ENCODE measurements at places on chromosomes 11 and 22.

DNA sequence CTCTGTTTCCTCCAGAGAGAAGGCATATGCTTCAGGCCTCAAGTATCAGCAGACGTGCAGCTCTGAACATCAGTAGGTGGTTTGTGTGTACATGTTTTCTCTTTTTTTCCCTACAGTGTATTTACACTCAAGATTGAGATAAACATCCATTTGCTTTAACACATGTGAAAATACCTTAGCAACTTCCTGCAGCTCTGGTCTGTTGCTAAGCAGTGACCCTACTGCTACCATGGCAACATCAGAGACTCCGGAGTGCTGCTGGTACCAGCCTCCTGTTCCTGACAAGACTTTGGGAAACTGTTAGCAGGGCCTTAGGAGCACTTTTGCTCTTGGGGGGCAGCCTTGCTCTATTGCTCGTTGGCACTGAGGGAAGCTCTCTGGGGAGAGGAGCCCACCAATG is 221.2 kb upstream of the PLET1 start:
- DNase-seq: no peak

DNA sequence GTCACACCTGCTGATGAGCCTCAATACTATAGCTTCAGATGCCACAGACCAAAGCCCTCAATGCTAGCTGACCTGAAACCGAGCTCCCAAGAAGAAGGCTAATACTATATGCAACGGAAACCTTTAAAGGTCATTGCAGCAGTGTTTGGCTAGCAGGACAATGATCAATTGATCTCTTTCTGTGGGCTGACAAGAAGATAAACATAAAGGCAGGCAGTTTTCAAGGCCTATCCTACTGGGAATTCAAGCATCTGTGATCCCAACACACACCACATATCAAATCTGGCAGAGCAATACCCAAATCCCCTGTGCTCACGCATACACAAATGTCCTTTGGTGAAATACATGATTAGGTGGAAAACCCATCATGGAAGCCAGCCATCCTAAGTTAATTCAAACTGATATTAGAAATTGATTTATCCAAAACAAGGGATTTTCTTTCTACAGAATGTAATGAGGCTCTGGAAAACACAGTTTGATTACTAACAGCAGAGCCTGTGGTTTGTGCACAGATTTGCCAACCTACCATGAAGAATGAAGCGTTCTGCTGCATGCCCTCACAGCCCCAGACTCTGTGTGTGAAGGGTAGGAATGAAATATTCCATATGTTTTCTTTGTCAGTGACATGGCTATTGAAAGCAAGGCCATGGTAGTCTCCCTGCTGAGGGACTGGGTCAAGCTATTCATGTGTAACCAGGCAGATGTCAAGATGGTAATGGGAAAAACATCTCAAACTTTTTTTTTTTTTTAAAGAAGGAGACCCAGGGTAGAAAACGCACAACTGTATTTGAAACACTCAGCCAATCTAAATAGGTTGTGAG is 12.2 kb downstream of the LGR4 start:
- DNase-seq: no peak

GRCh38 chr11:75811485-75811884 is 3.5 kb upstream of the UVRAG start:
- no peak for DNase-seq

- DNase-seq: no peak
Measured at GRCh38 chr22:20922141-20922751, 5.0 kb downstream of the CRKL start.

DNA sequence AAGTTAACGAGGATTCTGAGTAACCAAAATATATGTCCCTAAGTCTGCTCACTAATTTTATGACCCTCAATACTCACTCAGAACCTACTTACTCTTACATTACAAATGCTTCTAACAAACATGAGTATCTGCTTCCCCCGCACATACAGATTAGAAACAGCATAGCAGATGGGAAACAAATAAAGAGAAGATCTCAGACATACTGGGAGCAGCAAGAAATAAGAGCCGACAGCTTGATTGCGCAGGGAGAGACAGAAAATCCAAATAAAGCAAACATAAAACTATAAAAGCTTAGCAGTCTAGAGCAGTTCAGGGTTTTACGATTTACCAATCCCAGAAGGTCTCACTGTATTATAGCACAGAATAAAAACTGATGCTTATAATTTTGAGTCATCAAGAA is 89.1 kb upstream of the DBX1 start:
- DNase-seq: no peak

- no peak for DNase-seq
Measured at GRCh38 chr11:117442869-117443239, 115.2 kb downstream of the CEP164 start.

DNA sequence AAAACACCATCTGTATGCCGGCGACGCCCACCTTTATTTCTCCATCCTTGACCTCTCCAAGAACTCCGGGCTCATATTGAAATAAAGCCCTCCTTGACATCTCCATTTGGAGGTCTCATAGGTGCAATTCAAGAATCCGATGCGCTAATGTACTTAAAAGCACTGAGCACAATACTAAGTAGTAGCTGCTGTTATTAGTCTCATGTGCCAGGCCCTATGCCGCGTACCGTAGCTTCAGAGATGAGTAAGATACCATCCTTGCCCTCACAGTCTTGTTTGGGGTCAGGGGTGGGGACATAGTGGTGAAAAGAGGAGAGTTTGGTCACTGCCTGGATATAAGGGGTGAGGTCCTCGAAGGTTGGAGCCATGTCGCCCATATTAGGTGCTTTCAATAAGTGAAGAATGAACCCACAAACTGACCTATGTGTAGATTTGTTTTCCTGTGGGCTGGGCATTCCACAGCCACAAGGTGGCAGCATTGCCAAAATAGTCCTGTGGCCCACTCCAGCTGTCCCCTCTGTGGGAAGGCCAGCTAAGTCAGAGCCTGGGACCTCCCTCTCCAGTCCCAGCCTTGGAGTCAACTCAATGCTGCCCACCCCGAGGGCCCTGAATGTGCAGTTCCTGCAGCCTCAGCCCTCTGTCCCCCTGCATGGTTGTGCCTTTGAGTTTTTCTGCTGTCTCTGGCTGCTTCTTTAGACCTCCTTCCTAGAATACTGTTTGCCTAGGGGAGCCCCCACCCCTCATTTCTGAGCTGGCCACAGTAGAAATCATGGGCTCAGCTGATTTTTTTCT is 6.5 kb downstream of the DCPS start:
- peak; percentile 31 for DNase-seq

DNA sequence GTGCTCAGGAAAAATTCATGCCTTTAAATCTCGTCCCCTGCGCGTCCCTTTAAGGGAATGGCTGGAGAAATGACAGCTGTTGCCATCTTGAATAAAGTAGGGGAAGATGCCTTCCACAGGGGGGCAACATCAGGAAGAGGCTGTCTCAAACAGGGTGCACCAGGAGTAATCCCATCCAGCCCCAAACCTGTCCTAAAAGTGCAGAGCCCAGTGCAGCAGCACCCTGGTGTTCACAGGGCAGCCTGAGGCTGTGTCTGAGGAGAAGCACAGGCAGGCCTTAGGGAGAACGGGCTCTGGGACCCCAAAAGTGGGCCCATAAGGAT is 10.8 kb upstream of the C11orf96 start:
- no peak for DNase-seq

GRCh38 chr22:46374663-46375474 is 39.4 kb downstream of the TRMU start:
- DNase-seq: no peak

DNA sequence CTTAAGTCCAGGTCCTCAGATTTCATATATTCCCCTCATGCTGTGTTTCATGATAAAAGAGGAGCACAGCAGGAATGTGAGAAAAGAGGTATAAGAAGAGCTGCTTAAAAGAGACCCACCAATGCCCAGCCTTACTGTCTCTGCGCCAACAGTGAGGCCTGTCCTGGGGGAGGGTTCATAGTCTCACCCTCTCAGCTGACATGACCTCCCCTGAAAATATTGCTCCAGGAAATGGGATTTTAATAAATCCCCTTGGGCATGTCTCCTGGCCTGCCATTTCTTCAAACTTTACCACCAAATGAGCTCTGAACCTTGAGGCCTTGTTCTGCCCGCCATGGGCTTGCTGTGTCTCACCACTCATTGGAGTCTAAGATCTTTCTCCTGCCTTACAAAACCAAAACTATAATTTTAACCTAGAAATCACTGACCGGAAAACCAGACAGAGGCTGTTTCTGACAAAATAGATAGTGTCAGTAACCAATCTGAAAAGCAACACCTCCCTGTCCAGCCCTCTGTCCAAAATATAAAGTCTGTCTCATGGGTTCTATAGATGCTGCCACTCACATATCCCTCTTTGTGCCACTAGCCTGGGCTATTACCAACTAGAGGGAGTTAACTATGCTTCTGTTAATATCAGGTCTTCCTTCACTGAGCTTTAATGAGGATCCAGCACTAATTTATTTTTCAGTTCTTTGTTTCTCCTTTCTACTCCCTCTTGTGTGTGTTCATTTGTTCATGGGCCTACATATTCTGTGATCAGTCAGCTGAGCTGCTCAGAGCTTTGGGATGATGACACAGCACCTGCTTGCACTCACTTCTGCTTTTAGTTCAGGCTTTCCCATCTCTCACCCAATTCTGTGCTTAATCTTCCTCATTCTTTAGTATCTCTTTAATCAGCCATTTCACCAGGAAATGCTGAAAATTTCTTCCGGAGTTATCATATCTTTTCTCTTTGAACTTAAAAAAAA is at the start of gene OR2AG2:
Gene OR2AG2 (minus strand): TSS at position 51 of the 968 bp plus-strand sequence. CDS start 3,019 bp downstream, outside the sequence.
- no peak for DNase-seq

- no peak for DNase-seq
Measured at GRCh38 chr11:82872377-82873150, 27.7 kb downstream of the PRCP start.

DNA sequence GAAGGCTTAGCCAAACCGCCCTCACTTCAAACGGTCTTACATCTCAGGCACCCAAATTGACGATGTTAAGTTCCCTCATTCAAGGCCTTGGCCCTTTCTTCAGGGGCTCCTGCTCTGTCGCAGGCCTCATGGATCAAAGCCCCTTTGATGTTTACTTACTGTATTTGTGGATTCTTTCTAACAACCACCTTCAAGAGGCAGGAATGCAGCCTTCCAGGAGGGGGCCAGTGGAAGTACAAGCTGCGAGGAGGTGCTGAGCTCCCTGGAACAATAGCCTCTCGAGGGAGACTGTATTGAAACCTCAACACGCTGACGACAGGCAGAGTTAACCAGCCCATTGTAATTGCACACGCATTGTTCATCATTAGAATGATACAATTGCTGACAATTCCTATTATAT is 209.1 kb downstream of the ST3GAL4 start:
- DNase-seq: no peak

DNA sequence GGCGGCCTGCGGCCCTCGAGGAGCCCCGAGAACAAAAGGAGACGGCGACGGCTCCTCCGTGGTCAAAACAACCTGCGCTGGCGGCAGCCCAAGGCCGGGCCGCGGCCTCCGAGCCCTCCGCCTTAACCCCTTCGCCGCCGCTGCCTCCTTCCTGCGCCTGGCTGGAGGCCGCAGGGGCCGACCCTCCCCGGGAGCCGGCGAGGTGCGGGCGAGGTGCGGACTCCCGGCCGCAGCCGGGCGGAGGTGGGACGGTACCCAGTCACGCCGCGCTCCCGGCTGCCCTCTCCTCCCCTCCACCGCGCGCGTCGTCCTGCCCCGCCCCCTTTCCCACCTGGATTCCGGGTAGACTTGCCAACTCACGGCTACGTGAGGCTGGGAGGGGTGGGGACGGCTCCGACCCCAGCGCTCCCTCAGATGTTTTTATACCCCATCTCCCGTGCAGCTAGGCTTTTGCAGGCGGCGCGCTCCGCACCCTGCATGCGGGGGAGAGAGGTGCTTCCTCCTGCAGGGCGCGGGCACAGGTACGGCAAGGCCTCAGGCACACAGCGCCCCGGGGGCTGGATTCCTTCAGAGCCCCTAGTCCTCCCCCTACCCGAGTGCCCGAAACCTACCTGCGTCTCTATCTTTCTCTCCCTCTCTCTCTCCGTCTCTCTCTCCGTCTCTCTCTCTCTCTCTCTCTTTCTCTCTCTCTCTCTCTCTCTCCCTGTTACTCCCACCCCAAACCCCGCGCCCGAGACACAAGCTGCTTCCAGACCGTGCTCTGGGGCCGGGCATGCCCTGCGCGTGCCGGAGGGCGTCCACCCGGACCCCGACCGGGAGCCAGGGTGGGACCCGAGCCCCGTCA is 2.0 kb downstream of the PDGFB start:
- peak; percentile 64 for DNase-seq

GRCh38 chr22:47014636-47015345 is 252.3 kb downstream of the TBC1D22A start:
- no peak for DNase-seq

DNA sequence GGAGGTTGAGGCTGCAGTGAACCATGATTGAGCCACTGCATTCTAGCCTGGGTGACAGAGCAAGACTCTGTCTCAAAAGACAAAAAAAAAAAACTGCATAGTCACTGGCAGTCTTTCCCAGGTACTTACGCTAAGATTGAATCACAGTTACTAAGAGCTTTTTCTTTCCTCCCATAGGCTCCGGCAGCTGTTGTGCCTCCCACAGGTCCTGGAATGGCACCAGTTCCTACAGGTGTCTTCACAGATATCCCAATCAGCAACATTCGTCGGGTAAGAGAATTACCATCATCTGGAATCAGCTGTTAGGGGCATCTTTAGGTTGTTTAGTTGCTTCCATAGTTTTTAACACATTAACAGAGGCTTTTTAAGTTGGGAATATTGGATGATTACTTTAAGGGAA is 19.8 kb downstream of the DLAT start:
- DNase-seq: no peak

DNA sequence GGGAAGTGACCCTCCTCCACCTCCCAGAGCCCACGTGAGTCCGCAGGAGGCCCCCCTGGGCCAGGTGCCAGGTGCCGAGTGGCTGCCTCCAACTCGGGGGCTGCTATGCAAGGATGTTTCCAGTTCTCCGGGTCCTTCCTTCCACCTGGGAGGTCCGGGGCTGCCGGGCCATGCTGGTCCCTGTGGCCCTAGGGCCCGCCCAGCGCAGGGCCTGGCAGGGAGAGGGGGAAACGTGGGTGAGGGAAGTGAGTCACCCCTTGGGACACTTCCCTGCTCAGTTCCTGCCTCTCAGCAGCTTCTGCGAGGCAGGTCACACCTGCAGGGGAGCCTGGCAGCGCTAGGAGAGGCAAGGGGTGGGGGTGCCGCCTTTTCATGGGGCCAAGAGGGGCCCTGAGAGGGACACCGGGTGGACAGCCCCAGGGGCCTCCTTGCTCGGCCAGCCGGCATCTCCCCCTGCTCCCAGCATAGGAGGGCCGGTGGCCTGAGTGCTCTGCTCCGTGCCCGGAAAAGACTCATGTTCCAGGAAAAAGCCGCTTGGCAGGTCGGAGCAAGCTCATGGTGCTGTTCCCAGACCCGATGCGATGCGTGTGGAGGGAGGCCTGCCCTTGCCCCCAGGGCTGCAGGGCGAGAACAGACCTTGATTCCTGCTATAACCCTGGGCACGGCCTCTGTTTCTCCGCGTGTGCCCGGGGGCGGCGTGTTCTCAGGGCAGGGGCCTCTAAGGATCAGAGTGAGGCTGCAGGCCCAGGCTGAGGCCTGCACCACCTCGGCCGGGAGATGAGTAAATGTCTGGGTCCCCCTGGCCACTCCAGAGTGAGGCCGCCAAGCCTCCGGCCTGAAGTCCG is 30.3 kb upstream of the WNT7B start:
- DNase-seq: no peak

- no peak for DNase-seq
Measured at GRCh38 chr22:49763696-49764095, 64.0 kb downstream of the BRD1 start.

All from CD4-positive, alpha-beta memory T cell (primary cell).